ENCODE measurements at places on chromosomes 1 and 21.

DNA sequence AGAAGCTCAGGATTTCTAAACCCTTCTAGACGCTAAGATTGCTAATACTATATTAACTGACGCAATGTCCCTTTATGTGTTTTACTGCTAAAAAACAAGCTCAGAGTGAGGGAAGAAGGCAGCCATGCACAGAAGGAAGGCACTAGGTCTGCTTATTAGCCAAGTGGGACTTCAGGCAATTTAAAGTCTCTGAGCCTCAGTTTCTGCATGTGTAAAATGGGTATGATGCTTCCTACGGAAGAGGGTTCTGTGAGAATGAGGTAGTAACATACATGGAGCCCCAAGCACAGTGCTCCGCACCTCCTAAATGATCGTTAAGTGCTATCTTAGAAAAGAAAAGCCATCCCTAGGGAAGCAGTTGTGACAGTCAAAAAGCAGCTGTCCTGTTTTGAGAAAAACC is 16.9 kb downstream of the MIS18A start:
- DNase-seq = no peak

DNA sequence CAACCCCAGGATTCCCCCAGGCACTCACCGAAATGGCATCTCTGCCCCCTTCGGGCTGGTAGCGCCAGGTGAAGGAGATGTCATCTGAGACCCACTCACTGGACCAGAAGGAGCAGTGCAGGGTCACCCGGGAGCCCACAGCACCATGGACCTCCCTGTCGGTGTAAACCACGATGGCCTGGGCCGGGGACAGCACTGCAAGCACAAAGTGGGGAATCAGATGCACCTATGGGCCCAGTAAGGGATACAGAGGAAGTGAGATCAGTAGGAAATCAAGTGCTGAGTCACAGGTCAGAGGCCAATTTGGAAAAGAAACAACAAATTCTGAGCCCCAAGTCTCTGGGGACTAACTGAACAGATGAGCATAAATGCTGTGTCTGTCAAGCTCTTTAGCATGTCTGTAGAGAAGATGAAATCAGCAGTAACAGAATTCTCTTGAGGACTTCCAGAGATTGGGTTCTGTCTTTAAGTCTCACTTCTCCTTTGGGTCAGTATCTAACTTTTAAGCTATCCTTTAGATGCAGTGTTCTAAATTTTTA is 2.5 kb downstream of the MPZ start:
- DNase-seq = no peak

DNA sequence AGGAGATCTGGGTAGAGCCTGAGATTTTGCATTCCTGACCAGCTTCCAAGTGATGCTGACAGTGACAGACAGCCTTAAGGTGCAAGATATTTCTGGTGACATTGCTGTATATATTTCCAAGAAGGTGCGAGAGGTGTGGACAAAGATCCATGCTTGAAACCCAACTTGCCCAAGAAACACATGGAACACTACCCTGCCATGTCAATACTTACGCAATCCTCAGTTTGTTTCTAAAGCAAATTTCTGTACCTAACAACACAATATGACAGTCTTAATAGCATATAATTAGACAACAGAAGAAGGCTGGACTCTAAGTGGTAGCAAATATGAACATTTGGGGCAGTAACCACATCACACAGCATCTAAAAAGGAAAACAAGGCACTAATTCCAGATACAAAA is 260.4 kb downstream of the DSCAM start:
- DNase-seq = no peak

- no peak for DNase-seq
Measured at GRCh38 chr1:234584420-234584805, 25.6 kb downstream of the IRF2BP2 start.

DNA sequence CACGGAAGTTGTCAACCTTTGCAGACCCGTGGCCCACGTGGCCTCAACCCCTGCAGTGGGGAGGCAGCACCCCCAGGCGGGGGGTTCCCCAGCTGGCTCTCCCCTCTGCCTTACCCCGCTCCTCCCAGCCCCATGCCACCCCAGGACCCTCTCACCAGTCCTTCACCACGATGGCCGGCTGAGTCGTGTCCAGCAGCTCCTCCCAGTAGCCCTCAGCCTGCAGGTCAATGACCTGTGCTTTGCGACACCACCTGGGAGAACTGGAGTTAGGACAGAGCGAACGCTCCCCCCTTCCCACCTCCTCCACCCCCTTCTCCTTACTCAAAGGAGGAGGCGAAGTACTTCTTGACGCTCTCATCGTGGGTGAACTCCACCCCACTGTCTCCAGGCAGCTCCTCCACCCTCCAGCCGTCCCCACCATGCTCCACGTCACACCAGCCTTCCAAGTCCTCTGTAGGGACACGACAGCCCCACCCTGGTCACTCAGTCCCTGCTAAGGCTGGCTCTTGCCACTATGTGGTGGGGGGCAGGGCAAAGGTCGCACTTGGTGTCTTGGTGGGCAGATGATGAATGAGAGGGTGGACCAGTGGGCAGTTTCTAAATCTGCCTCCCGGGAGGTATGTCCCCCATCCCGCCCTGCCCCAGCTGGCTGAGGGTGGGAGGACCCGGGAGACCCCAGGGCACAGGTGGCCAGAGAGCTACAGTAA is 4.5 kb downstream of the FBXO2 start:
- DNase-seq = no peak

- no peak for DNase-seq
Measured at GRCh38 chr1:24363994-24364393, 44.8 kb downstream of the GRHL3 start.

- no peak for DNase-seq
Measured at GRCh38 chr1:107486349-107486748, 345.5 kb downstream of the NTNG1 start.

GRCh38 chr21:39018730-39019129 is 164.5 kb downstream of the PSMG1 start:
- DNase-seq = no peak

DNA sequence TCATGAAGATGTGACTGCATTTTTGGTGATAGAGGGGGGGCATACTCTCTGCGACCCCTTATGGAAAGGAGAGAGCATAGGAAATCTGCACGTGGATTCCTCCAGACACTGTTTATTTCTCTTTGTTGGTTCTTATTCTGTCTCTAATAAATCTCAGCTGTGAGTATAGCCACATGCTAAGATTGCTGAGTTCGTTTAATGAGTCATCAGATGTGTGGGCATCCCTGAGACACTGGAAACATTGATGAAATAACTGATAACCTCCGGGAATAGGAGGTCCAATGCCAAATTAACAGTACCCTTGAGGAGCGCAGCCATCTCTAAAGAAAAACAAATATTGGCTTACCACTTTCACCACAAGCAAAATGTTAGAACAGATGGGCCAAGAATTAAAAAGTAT is 880.2 kb upstream of the NEGR1 start:
- DNase-seq = no peak

- peak; percentile 89 for DNase-seq
Measured at GRCh38 chr1:203273206-203273868, 32.0 kb upstream of the BTG2 start.

- no peak for DNase-seq
Measured at GRCh38 chr1:217274927-217275654, 355.8 kb downstream of the GPATCH2 start.

DNA sequence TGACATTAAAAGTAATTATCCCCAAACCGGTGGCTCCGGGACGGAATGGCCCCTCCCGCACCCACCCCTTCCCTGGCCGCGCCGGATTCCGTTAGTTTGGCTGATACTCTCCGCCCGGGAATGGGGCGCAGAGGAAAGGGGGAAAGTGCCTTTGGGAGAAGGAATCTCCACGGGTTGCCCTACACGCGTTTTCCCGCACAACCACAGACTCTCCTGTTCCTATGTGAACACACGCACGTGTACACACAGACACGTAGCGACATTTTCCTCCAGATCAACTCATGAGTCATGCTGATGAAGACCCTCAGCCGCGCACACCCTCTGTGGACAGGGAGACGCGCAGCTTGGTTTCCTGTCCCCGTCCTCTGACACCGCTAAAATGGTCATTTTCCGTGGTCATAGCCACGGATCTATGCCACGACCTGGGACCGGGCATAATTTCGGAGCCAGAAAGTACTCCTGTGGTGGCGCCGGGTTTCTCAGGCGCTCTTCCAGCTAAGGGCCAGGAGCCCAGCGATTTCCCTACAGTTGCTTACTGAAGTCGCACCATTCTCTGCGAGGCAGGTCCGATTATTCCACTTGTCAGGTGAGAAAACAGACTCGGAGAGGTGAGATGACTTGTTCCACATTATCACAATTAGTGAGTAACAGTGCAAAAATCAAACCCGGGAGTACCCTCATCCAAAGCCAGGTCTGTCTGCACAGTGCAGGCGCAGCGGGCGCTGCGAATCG is 4.0 kb upstream of the DMRTA2 start:
- no peak for DNase-seq

GRCh38 chr1:179779645-179780272 is 36.7 kb downstream of the FAM163A start:
- no peak for DNase-seq

GRCh38 chr1:81899214-81899821 is 98.6 kb downstream of the ADGRL2 start:
- no peak for DNase-seq

DNA sequence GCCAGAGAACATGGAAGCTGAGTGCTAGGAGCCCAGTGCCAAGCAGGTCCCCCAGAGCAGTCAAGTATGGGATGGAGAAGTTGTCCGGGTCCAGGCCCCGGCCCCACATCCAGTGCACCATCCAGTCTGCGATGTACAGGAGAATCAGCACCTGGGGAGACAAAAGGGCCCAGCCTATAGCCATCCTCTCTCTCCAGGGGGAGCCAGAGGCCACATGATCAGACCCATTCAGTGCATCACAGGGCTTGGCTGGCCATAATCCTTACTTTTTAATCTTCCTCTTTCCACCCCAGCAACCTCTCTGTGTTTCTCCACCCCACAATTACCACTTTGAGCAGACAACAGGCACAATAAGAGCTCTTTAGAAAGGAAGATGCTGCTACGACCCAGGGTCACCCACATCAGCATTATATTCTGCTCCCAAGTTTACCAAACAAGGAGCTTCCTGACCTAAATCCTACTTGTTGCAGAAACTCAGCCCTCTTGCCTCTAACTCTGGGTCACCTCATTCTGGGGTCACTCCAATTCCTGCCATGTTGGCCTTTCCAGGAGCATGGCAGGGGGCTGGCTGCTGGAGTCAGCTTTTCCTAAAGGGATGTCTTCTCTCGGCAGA is 16.4 kb upstream of the RAB29 start:
- no peak for DNase-seq

GRCh38 chr1:202235856-202236837 is 42.5 kb downstream of the LGR6 start:
- DNase-seq = peak; percentile 50

GRCh38 chr1:226710501-226710900 is 28.6 kb downstream of the ITPKB start:
- DNase-seq = no peak

DNA sequence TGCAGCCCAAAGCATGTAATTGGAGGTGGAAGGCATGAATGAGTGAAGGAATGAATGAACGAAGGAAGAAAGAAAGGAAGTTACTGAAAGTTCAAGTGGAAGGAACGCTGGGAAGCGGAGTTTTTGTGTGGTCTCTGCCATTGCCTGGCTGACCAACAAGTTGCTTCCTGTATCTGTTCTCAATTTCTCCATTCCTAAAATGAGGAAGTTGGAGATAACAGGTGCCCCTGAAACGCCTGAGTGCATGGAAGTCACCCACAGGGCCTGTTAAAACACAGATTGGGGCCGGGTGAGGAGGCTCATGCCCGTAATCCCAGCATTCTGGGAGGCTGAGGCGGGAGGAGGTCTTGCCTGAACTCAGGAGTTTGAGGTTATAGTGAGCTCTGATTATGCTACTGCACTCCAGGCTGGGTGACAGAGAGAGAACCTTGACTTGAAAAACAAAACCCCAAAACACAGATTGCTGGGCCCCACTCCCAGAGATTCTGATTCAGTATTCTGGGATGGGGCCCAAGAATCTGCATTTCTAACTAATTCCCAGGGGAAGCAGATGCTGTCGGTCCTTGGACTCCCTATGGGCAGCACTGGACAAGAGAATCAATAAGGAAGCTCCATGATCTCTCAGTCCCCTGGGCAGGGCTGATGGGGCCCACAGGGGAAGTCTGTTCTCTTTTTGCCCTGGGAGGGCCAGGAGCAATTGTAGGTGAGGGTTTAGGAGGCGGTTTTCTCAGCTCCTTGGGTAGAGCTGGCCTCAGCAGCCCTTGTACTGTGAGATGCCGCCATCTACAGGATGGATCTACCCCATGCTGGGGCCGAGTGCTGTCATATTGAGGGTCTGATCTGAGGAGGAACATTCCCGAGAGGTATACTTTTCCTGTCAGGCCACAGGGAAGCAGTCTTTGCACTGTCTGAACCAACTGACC is 3.3 kb upstream of the CNR2 start:
- no peak for DNase-seq

DNA sequence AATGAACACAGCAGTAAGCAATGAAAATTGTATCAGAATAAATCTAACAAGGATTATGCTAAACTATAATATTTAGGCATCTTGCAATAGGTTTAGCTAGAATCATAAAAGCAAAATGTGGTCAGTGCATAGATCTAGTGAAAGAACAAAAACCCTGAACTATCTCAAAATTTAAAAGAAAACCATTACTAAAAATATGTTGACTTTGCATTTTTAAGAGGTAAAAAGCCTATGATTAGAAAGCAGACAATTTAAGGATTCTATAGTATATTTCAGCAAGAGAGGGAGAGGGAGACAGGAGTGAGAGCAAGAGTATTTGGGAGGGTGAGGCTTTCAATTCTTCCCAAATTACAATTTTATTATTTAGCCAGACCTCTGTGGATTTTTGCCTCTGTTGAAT is 219.4 kb downstream of the TTLL7 start:
- DNase-seq = no peak

- DNase-seq = no peak
Measured at GRCh38 chr1:56799605-56800400, 19.4 kb downstream of the FYB2 start.

GRCh38 chr1:217040711-217041455 is 317.7 kb upstream of the ESRRG start:
- no peak for DNase-seq

GRCh38 chr1:181049378-181049777 is 15.6 kb downstream of the MR1 start:
- no peak for DNase-seq

GRCh38 chr1:91591175-91591974 is 90.7 kb downstream of the CDC7 start:
- DNase-seq = no peak

DNA sequence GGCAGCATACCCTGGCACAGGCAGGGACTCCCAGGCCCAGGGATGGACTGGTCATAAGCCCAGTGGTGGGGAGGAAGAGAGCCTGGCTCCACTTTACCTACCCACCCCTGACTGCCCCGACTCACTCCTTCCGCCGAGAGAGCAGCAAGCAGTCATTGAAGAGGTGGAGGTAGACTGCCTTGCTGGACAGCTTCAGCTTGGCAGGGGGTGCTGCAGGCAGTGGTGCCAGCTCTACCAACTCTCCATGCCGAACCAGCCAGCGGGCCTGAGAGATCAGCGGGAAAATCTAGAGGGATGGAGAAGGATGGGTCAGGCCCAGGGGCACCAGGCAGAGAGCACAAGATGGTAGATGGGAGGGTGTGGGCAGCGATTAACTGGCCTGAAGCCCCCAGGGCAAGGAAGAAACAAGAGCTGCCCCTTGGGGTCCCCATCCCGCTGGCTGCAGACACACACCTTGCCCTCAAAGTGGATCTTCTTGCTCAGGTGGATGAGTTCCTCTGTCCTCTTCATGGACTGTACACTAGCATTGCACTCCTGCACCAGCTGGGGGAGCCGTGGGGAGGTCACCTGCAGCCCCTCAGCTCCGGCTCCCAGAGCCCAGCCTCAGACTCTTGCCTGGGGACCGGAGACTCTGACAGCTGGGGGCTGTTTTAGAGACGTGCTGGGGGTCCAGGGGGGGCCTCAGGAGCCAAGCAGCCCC is 7.7 kb downstream of the ARHGEF19 start:
- DNase-seq = no peak

- DNase-seq = no peak
Measured at GRCh38 chr1:165254376-165254775, 102.1 kb downstream of the LMX1A start.

- no peak for DNase-seq
Measured at GRCh38 chr1:179950651-179951050, 4.0 kb upstream of the CEP350 start.
